Right forelimb (tissue), 1 donor: ENCODE measurements at places on chromosomes 16 and 17.

- peak; percentile 89 for DNase-seq
Measured at GRCh38 chr16:66977341-66978113, 10.9 kb upstream of the CES4A start.

- no peak for DNase-seq
Measured at GRCh38 chr17:52030052-52030451, 128.5 kb downstream of the CA10 start.

DNA sequence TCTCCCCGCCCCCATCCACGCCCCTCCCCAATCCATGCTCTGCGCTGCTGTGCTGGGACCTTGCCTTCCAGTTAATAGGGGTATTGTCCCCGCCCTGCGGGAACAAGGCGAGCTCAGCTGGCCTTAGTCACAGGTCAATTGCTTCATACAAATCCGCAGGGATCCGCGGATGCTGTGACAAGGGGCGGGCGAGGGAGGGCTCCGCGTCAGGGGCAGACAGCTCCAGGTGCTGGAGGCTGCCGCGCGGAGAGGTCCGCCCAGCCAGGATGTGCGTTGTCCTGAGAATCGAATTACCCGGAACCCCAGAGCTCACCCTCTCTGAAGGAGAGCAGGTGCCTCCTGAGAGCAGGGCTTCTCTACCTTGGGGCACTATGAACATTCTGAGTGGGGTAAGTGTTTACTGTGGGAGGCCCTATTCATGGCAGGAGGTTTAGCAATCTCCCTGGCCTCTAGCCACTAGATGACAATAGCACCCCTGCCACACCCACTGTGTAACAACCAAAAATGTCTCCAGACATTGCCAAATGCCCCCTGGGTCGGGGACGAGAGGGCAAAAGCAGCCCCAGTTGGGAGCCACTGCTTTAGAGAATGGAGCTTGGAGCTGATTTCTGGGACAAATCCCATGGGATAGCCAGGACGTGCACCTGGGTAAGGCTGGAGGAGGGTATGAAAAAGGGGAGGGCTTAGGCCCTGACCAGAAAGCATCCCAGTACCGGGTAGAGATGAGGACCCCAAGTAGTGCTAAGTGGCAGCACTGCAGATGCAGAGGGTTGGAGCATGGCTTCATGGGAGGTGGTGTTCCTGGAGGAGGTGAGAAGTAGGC, 138.2 kb downstream of the CYLD start:
- DNase-seq = no peak

GRCh38 chr16:73692861-73693260, 603.8 kb upstream of the PSMD7 start:
- DNase-seq = no peak

DNA sequence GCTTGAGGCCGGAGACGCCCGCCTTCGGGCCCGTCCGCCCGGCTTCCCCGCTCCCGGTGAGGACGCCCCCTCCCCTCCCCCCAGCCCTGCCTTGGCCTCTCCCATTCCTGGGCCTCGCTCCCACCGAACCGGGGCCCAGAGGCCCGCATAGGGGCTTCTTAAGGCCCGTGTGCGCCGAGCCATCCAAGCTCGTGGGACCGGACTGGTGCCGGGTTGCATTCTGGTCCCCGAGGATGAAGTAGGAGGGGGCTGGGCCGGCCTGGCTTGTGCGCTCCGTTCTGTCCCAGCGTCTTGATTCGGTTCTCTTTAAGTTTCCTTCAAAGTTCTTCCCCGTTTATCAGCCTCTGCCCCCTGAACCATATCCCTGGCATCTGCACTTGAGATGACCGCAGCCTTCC, 488 bp downstream of the SENP3 start:
- no peak for DNase-seq

DNA sequence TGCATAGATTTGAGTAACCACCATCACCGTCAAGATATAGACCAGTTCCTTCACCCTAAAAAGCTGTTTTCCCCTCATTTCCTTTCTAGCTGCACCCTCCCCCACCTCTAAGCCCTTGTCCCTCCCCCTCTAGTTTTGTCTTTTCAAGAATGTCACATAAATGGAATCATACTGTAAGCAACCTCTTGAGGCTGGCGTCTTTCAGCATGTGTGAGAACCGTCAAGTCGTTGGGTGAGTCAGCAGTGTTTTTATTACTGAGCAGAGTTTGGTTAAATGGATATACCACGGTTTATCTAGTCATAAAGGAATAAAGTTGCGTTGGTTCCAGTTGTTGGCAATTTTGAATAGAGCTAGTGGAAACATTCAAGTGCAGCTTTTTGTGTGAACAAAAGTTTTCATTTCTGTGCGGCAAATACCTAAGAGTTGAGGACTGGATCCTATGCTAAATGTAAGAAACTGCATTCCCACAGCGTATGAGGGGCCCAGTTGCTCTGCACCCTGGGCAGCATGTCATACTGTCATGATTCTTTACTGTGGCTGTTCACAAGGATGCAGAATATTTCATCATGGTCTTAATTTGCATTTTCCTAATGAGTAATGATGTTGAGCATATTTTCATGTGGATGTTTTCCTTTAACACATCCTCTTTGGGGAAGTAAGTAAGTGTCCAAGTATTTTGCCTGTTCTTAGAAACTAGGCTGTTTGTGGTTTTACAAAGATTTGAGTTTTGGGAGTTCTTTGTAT, 264.3 kb downstream of the CPPED1 start:
- no peak for DNase-seq

- DNase-seq = no peak
Measured at GRCh38 chr17:60819447-60820130, 141.9 kb downstream of the BCAS3 start.

- DNase-seq = no peak
Measured at GRCh38 chr16:1946495-1947368, 3.7 kb upstream of the MSRB1 start.

DNA sequence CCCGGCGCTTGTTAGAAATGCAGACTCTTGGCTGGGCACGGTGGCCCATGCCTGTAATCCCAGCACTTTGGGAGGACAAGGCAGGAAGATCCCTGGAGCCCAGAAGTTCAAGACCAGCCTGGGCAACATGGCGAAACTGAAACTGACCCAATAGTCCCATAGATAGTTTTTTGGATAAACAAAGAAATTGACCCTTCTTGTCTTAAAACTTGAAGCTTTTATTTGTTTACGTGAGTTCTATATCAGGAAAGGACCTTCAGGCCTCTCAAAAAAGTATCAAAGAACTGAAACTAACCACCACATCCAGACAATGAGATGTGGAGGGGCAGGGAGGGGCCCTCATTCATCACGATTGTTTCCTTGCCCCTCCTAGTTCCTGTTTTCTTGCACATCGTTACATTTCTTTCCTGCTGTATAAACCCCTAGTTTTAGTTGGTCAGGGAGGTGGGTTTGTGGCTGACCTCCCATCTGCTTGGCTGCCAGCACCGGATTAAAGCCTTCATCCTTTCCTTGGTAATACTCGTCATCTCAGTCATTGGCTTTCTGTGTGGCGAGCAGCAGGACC, 29.9 kb upstream of the PRM1 start:
- DNase-seq = no peak

GRCh38 chr16:84513123-84513522, 8.7 kb upstream of the MEAK7 start:
- DNase-seq = no peak

DNA sequence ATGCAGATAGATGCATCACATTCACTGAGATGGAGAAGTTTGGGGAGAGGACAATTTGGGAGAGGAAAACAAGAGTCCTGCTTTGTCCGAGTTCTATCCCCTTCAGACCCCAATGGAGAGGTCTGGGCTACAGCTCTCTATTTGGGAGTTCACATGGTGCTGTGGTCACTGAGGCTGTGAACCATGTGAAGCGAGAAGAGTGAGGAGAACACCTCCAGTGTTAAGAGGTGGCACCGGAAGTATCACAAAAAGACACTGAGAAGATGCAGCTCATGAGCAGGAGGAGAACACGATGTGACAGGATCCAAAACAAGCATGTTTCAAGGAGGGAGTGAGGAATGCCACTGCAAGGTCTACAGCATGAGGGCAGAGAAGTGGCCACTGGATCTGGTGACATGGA, 39.7 kb downstream of the PIK3R5 start:
- no peak for DNase-seq

GRCh38 chr17:45951941-45952340, 47.1 kb upstream of the STH start:
- DNase-seq = no peak

- DNase-seq = no peak
Measured at GRCh38 chr17:28812748-28813377, 29.7 kb downstream of the FAM222B start.

- no peak for DNase-seq
Measured at GRCh38 chr17:73132085-73132492, 32.7 kb upstream of the SSTR2 start.

GRCh38 chr16:23232806-23233205, 50.3 kb downstream of the SCNN1G start:
- DNase-seq = no peak

- DNase-seq = no peak
Measured at GRCh38 chr16:25798065-25798464, 106.3 kb downstream of the HS3ST4 start.

DNA sequence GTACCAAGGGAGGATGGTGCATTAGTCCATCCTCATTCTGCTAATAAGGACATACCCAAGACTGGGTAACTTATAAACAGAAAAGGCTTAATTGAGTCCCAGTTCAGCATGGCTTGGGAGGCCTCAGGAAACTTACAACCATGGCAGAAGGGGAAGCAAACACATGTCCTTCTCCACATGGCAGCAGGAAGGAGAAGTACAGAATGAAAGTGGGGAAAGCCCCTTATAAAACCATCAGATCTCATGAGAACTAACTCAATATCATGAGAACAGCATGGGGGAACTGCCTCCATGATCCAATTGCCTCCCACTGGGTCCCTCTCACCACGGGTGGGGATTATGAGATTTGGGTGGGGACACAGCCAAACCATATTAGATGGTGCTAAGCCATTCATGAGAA, 84.5 kb downstream of the SEC14L1 start:
- no peak for DNase-seq

DNA sequence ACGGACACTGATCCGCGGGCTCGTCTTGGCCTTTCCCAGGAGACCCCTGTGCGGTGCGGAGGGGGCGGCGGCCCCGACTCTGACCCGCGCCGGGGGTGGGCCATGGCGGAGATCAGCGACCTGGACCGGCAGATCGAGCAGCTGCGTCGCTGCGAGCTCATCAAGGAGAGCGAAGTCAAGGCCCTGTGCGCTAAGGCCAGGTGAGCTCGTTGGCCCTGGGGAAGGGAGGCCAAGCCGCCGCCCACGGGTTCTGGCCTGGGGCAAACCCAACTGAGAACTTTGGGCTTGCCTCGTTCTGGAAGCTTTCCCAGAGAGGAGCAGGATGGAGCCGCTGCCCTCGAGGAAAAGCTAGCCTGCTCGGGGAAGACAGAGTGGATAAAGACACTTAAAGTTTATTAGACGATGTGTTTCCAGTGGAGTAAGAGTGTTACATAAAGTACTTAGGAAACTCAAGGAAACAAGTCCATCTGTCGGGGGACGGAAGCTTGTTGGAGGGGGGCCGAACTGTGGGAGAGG, 540 bp downstream of the PPP4C start:
- DNase-seq = no peak

DNA sequence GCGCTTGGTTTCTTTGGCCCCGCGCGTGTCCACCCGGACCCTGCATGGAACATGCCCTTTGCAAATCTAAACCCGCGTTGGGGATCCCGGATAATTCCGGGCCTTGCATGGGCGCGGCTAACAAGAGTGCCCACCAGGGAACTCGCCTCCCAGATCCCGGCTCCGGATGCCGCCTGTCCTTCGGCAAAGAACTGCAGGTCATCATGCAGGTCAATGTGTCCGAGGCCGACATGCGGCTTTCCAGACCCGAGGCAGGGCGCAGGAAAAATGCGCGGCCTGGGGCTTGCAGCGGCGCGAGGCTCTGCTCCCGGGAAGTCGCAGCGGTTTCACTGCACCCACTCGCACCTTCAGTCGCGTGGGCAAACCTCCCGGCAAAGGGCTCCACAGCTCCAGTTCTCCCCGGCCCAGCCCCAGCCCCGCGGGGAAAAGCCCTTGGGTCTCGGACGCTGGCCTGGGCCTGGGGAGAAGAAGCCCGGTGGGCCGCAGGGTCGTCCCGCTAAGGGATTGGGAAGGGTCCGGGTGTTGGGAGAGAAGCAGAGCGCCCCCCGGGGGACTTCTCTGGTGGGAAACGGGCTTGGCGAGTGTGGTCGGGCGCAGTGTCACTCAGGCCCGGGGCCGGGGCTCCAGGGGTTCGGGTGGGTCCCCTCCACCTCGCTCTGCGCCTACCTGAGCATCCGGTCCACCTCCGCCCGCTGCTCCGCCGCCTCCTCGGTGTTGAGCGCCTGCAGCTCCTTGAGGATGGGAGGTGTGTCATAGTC, 805 bp downstream of the HNF1B start:
- no peak for DNase-seq

DNA sequence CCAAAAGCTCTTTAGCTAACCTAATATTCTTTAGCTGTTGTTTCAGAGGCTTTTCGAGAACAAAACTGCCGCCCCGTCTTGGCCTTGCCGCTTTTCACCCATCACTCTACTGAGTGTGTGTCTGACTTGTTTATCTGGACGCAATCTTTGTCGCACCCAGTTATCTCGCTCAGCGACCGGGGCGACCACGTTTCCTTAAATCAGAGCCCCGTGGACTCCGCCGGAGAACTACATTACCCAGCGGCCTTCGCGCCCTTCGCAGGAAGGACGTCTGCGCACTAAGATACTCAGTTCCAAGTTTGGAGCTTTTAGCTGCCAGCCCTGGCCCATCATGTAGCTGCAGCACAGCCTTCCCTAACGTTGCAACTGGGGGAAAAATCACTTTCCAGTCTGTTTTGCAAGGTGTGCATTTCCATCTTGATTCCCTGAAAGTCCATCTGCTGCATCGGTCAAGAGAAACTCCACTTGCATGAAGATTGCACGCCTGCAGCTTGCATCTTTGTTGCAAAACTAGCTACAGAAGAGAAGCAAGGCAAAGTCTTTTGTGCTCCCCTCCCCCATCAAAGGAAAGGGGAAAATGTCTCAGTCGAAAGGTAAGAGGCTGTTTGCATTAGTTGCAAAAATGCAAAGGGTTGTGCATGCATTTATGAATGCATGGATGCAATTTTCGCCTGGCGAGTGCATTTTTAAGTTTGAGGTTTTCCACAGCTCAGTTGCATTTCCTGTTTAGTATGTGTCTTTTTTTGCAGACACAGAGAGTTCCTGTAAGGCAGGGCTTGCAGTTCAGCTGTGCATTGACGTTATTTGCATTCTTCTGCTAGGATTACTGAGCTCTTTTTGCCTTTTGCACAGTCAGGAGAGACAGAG, at the start of gene MAP2K6:
Gene MAP2K6, plus strand, starts transcription at position 290 of the 867 bp plus-strand sequence. Its CDS starts 288 bp downstream, at position 578.
- DNase-seq = peak; percentile 89

GRCh38 chr16:10356870-10357842, 28.7 kb upstream of the ATF7IP2 start:
- no peak for DNase-seq

DNA sequence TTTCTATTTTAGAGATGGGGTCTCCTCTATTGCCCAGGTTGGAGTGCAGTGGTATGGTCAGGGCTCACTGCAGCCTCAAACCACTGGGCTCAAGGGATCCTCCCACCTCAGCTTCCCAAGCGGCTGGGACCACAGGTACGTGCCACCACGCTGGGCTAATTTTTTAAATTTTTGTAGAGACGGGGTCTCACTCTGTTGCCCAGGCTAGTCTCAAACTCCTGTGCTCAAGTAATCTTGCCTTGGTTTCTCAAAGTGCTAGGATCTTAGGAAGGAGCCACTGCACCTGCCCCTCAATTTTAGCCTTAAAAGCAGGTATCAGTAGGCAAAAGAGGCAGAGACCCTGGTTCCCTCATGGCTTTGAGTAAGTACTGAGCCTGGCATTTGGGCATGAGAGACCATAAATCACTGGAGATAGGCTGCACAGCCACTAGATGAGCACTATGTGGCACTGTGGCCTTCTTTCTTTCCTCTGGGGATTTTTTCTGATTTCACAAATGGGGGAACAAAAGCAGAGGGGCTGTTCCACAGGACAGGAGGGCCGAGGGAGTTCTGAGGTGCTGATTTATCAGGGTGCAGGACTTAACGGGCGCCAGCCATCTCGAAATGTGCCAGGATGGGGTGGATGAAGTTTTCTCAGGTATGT, 82.2 kb downstream of the PLXDC1 start:
- DNase-seq = no peak
